ENCODE measurements at places on chromosomes 2 and 18. TPM values are rescaled to one million over a fixed set of nuclear protein-coding genes. Genes with fewer than 3 reads are reported as not detected.
A peak's percentile ranks its signal among the peaks of the same experiment; 100 is the strongest.

DNA sequence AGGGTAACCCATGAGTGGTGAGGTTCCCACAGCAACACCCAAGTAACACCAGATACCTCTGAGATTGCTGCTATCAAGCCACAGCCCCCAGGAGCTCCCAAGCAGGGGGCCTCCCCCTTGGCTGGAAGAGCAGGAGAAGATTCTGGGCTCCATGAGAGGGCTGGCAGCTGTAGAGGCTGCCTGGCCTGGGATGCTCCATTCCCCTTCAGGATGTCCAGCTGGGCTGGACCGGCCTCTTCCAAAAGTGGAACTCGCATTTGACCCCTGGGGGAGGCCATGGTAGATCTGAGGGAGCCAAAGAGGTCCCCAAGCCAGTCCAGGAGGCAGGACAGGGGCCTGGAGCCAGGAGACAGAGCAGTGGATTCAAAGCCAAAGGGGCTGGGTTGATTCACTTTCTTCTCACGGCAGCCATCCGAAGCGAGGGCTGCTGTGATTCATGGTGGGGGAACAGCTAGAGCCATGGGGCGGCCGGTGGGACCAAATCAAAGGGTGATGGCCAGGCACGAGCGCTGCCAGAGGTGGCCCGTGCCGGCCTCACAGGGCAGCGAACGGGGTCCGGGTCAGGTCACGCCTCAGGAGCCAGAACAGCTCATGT is 95.3 kb upstream of the ID2 start:
- no peak for DNase-seq
- H3K4me3 ChIP-seq: no peak overlapping the region
- no peaks in the 10 kb centered on the region for H3K27me3 ChIP-seq
- no peaks in the 10 kb centered on the region for H3K36me3 ChIP-seq
- H3K4me1 ChIP-seq: peaks cover 8% of the 10 kb centered on the region

DNA sequence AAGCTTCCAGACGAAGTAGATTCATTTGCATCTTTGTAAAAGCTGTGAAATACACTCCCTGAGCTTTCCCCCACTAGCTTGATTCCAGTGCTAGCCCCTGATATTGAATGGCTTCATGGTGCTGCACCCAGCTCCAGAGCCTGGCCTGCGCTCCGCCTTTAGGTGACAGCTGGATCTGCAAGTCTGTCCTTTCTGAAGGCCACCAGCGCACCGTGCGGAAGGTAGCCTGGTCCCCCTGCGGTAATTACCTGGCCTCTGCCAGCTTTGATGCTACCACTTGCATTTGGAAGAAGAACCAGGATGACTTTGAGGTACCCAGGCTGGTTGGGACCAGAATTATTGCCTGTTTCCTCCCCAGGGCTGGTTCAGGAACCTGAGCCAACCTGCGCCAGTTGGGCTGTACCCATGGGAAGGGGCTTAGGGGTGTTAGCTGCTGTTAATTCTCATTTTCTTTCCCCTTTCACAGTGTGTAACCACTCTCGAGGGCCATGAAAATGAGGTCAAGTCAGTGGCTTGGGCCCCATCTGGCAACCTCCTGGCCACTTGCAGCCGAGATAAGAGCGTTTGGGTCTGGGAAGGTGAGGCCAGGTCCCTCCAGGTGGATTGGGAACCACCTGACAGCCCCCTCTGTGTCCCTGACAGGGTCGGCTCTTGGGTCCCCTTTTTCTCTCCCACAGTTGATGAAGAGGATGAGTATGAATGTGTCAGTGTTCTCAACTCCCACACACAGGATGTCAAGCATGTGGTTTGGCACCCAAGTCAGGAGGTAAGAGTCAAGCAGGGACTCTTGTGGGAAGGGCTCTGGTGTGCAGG is 1.3 kb downstream of the CIAO1 start:
- H3K4me3 ChIP-seq: peak overlapping the region; percentile 78
- H3K4me1 ChIP-seq: peaks cover 21% of the 10 kb centered on the region
- no peak overlapping the region for H3K27ac ChIP-seq
- peaks cover 3% of the 10 kb centered on the region for H3K36me3 ChIP-seq
- no peaks in the 10 kb centered on the region for H3K27me3 ChIP-seq
- DNase-seq: peak; percentile 69

- H3K36me3 ChIP-seq: no peaks in the 10 kb centered on the region
- no peak for DNase-seq
- no peaks in the 10 kb centered on the region for H3K4me1 ChIP-seq
- no peak overlapping the region for H3K4me3 ChIP-seq
Observed at GRCh38 chr2:72036595-72036994, 111.1 kb downstream of the CYP26B1 start.

DNA sequence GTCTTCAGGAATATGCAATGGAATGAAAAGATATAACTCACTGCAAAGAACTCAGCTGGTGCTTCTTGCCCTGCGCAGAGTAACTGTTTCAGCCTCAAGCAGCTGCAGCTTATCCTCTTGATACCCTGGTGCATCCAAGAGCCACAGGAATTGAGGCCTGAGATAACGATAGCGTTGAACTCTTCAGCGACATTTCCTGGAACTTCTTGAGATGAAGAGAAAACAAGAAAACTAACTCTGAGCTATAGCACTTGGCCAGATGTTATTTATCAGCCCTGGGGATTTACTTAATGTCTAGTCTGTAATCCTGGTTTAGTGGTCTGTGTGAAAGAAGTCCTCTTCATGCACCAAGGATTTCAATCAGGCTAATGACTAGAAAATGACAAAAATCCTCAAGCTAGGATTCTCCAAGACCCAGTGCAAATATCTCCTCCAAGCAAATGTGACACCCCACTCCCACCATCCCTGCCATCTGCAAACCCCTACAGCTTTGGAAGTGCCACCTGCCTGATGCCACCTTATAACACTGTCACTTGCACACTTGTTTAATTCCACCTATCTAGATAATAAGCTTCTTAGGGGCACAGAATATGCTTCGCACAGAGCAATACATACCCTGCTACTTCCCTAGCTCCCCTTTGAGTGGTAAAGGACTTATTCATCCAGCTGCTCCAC is 40.6 kb downstream of the EHD3 start:
- no peaks in the 10 kb centered on the region for H3K4me1 ChIP-seq
- H3K27ac ChIP-seq: no peak overlapping the region
- no peak overlapping the region for H3K4me3 ChIP-seq
- peak; percentile 22 for DNase-seq

DNA sequence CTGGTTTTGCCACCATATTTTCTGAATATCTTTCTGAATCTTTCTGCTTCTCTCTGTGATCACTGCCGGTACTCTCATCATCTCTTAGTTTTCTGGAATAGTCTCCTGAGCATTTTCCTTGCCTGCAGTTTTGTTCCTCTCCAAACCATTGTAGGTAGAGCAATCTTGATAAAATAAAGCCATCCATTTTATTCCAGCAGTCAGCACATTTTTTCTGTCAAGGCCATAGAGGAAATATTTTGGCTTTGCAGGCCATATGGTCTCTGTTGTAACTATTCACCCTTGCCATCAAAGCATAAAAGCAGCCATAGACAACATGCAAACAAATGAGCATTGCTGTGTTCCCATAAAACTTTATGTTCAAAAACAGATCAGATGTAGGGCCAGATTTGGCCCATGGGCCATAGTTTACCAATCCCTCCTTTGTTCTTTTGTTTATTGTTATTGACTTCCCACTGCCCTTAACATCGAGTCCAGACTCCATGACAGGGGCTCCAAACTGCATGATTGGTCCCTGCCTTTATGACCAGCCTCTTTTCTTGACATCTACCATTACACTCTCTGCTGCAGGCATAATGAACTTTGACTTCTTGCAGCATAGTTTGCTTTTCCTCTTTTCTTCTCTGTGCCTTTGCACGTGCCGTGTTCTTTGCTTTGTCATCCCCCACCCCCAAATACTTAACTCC is 29.8 kb downstream of the TMEM87B start:
- H3K4me3 ChIP-seq: no peak overlapping the region
- H3K36me3 ChIP-seq: no peaks in the 10 kb centered on the region
- DNase-seq: no peak
- peak overlapping the region; percentile 36 for H3K27ac ChIP-seq
- H3K27me3 ChIP-seq: no peaks in the 10 kb centered on the region

DNA sequence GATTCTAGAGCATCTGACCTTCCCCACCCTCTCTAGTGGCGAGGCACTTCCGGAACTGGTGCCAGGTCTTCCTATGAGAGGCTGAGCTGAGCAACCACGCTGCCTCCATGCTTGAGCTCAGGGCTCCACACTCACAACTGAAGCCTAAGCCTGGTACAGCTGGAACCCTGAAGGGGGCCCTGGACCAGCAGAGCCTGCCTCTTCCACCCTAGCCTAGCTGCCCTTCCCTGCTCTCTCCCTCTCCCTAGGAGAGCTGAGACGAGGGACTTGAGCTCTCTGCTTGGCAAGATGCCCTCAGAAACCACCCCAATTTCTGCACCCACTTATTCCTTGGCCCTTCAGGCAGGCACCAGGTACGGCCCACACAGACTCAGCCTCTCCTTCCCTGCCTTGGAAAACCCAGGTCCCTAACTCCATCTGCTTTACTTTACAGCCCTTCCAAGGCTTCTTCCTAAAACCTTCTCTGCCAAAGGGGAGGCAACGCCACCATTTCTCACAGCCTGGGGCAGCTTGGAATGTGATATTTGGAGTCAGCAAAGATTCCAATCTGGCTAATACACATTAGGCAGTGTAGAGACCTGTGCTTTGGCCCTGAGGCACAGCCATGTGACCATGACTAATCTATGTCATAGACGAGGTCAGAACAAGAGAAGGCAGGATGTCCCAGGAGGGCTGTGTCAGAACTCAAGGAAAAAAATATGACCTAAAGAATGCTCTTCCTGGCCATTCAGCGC is 18.8 kb downstream of the COX7A2L start:
- H3K4me1 ChIP-seq: peaks cover 9% of the 10 kb centered on the region
- no peak overlapping the region for H3K4me3 ChIP-seq
- peak overlapping the region; percentile 67 for H3K27ac ChIP-seq
- H3K27me3 ChIP-seq: no peaks in the 10 kb centered on the region
- DNase-seq: peak; percentile 64

- no peak for DNase-seq
- no peaks in the 10 kb centered on the region for H3K4me1 ChIP-seq
- H3K27me3 ChIP-seq: no peaks in the 10 kb centered on the region
- H3K4me3 ChIP-seq: no peak overlapping the region
Observed at GRCh38 chr2:135701442-135701841, 40.2 kb upstream of the UBXN4 start.

- H3K4me1 ChIP-seq: no peaks in the 10 kb centered on the region
- no peaks in the 10 kb centered on the region for H3K36me3 ChIP-seq
- H3K4me3 ChIP-seq: no peak overlapping the region
- H3K27me3 ChIP-seq: no peaks in the 10 kb centered on the region
Observed at GRCh38 chr2:10362096-10362897, 59.6 kb downstream of the HPCAL1 start.

DNA sequence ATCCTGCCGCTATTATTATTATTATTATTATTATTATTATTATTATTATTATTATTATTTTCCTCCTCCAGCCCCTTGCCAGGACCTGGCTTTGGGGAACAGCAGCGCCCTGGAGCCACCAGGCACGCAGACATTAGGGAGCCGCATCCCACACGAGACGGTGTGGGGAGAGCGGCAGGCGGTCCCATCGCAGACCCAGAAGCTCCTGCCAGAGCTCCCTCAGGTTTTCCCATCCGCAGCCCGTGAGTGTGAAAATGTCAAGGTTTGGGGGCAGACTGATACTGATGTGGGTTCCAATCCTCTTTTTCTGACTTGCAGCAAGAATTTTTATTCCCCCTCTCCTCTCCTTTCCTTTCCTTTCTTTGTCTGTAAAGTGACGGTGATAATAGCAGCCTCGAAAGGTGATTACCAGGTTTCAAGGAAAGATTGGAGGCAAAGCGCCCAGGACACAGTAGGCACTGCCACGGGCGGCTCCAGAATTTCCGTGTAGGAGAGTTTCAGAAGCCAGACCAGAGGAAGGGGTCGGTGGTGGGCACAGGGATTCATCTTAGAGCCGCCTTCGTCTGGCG is 816 bp downstream of the SCTR start:
- no peak for DNase-seq
- H3K27me3 ChIP-seq: peaks cover 37% of the 10 kb centered on the region
- H3K27ac ChIP-seq: no peak overlapping the region

The AMER3 gene
- 1.00 TPM for total RNA-seq

The SERPINB4 gene
- not detected for total RNA-seq

The PAX8 gene
- total RNA-seq: 0.20 TPM

The MAPRE3 gene
- total RNA-seq: 8.0 TPM
